ENCODE measurements at places on chromosomes 6 and 20.

GRCh38 chr20:41142245-41142644 is 4.9 kb downstream of the PLCG1 start:
- DNase-seq = no peak

DNA sequence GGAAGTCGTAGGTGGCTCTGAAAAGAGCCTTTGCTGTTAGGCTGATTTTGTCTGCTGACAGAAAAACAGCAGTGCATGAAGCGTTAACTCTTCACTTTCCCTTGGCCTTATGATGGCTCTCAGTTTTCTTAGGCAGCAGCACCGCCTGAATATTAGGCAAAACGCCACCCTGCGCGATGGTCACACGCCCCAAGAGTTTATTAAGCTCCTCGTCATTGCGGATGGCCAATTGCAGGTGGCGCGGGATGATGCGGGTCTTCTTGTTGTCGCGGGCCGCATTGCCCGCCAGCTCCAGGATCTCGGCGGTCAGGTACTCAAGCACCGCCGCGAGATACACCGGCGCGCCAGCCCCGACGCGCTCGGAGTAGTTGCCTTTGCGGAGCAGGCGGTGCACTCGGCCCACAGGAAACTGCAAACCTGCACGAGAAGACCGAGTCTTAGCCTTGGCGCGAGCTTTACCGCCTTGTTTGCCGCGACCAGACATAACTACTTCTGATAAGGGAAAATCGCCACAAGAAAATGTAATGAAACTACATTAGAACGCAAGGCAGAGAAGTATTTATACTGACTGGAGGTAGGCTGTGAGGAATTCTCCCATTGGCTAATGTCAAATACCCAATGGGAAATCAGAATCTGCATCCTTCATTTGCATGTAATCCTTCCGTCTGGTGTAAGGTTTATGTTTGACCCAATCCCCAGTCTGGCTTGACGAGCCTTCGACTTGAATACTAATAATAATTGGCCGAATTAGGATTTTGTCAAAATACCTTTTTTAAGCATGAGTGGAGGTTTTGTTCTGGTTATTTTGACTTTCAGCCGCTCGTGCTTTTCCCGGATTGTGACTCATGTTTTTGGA is 53.9 kb upstream of the HFE start:
- DNase-seq = peak; percentile 81

- DNase-seq = peak; percentile 89
Observed at GRCh38 chr6:5082487-5083306, 2.4 kb upstream of the PPP1R3G start.

GRCh38 chr20:14559612-14560011 is 222.2 kb upstream of the FLRT3 start:
- DNase-seq = no peak

- DNase-seq = no peak
Observed at GRCh38 chr6:7974565-7974937, 64.0 kb upstream of the TXNDC5 start.

DNA sequence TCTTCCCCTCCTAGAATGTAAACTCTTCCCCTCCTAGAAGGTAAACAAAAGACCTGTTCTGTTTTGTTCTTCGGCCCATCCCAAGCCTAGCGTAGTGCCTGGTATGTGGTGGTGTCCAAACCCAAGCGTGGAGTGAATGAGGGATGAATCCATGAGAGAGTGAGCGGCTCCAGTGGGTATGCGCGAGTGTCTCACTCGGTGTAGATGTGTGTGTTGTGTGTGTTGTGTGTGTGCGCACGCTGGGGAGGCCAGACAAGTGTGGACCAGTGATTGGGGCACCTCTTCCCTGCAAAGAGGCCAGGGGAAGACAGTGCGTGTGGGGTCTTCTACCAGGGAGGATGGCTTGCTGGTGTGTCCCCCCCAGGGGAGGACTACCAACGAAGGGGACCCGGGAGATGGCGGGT is 392 bp upstream of the SLC2A10 start:
- no peak for DNase-seq

- DNase-seq = no peak
Observed at GRCh38 chr6:119035459-119035858, 43.0 kb downstream of the FAM184A start.

- no peak for DNase-seq
Observed at GRCh38 chr6:12058172-12058961, 46.3 kb downstream of the HIVEP1 start.

- no peak for DNase-seq
Observed at GRCh38 chr6:52736145-52736544, 27.1 kb downstream of the GSTA2 start.

DNA sequence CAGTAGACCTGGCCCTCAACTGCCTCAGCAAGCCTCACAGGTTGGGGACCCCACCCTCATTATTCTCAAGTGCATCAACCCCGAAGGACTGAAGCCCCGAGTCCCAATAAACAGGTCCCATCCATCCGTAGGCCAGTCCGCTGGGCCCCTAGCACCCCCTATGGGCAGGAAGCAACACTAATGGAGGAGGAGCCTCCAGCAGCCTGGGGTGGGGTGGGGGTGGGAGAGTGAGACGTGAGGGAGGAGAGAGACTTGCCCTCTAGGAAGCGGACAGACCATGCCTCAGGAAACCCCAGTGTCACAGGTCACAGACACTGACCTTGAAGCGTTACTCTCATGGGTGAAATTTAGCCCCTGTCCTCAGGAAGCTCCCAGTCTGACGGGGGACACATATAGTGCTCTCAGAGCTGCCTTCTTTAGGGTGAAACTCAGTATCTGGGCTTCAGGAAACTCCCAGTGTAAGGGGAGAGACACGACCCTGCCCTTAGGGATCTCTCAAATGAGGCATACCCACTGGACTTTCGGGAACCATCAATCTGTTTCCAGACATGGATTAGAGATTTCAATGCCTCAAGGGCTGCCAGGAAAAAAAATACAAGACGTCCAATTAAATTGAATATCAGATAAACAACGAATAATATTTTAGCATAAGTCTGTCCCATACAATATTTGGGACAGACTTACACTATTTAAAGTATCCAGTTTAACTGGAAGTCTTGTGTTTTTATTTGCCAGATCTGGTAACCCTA is 125.8 kb downstream of the MRPL14 start:
- no peak for DNase-seq

- DNase-seq = peak; percentile 64
Observed at GRCh38 chr6:154981079-154981870, 13.8 kb upstream of the TIAM2 start.

- peak; percentile 82 for DNase-seq
Observed at GRCh38 chr6:134508862-134509498, 191.1 kb upstream of the SGK1 start.

GRCh38 chr6:35784200-35784599 is 3.4 kb downstream of the CLPSL1 start:
- DNase-seq = no peak

GRCh38 chr20:34527016-34527415 is 10.8 kb downstream of the DYNLRB1 start:
- no peak for DNase-seq

- no peak for DNase-seq
Observed at GRCh38 chr20:19210391-19211155, 1.9 kb upstream of the SLC24A3 start.

- DNase-seq = no peak
Observed at GRCh38 chr20:49210757-49211110, 8.5 kb upstream of the DDX27 start.

DNA sequence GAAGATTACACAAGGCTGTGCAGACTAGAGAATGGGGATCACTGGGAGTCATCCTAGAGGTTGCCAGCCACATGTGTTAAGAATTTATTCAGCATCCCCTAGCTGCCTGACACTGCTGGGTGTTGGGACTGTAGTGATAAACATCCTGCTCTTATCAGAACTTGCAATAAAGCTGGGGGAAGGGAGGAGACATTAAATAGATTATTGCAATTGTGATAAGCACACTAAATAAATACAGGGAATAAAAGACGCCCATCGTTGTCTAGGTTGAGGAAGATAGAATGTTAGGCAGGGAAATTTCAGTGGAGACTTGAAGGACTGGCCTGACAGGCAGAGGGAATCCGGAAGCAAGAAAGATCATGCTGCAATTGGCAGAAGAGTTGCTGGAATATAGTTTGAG is 33.2 kb upstream of the TRAM2 start:
- DNase-seq = no peak

Data from epithelial cell of prostate (primary cell).